ENCODE measurements at places on chromosomes 1 and 21. TPM values are rescaled to one million over a fixed set of nuclear protein-coding genes. Genes with fewer than 3 reads are reported as not detected.

HSF2BP gene
- 2.0 TPM for polyA plus RNA-seq

OLIG2 gene
- 0.33 TPM for polyA plus RNA-seq

DNA sequence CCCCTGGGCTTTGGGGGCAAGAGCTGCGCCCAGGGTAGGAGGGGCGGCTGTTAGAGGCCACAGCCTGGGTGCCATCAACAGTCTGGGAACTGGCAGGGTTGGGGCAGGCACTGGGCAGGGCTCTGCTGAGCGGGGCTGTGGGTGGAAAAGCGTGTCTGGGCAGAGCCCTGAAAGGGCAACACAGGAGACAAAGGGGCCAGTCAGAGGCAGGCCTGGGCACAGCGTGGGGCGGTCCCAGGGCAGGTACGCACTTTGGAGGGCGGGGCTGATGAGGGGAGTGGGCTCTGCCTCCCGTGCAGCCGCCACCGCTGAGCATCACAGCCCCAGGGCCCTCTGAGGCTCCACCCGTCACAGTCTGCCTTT lies 13.9 kb downstream of the CELSR2 start:
- DNase-seq = no peak

DNA sequence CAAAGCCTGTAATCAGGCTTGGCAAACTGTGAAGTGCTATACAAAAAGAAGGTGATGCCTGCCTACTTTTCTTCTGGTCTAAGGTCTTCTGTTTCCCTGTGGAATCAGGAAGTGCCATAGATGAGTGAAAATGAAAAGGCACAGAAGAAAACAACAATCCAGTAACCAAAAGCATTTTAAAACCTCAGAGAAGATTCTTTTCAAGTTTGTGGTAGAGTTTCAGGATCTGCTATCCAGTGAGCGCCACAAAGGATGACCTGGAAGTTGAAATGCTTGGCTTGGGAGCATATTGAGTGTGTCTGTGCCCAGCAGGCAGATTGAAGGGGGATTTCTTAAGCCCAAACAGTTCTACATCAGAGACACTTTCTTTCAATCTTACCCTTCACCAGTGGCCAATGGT lies 272.2 kb downstream of the PAPPA2 start:
- DNase-seq = no peak

DNA sequence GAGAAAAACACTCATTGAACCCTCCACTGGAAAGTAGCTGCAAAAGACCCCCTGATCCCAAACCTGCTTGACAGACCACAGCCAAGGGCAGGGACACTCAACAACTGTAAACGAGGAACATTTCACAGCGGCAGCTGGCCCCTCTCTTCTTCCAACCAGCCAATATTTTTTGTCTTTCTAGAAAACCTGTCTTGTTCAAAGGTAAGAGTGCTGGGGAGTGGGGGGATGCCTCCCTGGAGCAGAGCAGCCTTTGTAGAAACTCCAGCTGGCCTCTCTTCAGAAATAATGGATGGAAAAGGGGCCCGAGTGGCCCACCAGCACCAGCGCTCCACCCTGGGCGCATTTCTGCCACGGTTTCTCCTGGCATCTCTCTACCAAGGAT lies 384.0 kb downstream of the RRAGC start:
- DNase-seq = no peak

DNA sequence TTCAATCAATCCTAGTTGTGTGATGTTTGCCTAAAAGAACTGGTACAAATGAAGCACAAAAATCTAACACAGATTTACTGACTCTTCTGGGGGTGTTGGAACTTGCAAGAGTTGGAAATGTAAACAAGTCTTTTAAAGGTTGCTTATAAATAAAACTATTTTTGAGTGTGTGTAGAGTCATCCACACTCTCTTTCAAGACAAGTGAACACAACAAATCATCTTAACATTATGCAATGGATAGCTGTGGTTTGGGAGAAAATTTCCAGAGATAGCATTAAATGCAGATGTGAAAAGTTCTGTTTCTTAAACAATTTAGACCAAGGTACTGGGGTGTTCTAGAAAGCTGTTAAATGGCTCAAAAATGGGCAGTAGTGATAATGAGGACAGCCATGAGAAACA lies 28.7 kb downstream of the C1orf87 start:
- no peak for DNase-seq

- DNase-seq = no peak
Measured at GRCh38 chr1:230558324-230558723, 84.0 kb upstream of the COG2 start.

DNA sequence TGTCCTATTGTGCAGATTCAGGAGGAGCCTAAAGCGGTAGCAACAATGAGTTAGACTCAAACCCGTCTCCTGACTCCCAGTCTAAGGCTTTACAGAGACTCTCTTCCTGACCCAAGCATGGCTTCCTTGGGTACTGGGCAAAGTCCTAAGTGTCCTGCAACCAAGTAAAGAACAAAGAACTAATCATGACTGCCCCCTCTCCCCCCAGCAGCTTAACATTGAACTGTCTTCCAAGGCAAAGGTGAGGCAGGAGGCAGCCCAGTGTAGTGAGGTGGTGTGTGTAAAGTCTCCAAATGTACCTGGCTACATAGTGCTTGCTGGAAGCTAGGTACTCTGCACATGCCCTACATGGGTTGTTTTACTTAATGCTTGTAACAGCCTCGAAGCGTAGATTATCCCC lies 2.3 kb downstream of the FABP3 start:
- no peak for DNase-seq

- DNase-seq = no peak
Measured at GRCh38 chr1:72105201-72105600, 177.1 kb downstream of the NEGR1 start.

DNA sequence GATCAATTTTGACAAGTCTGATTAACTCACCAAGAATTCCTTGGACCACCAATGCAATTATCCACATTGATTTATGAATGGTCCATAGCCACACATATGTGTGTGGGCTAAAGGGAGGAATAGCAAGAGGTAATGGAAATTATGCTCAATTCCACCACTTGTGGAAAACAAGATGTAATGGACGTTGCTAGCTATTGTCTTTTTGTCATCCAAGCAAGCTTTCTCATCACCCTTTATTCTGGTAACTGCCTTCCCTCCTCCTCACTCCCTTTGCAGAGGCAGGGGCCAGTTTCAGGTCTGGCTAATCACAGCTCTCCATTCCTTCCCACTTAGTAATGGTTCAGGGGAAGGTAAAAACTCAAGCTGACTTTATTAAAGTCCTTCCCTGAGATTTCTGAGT lies 24.7 kb upstream of the RAB3GAP2 start:
- no peak for DNase-seq

- DNase-seq = no peak
Measured at GRCh38 chr1:198079432-198079951, 77.3 kb upstream of the NEK7 start.

All from left renal cortex interstitium (tissue), 4 donors.